Effector CD8-positive, alpha-beta T cell (primary cell): ENCODE measurements at places on chromosomes 12 and 14.

- no peak for DNase-seq
Measured at GRCh38 chr14:54777395-54777794, 125.2 kb downstream of the GCH1 start.

DNA sequence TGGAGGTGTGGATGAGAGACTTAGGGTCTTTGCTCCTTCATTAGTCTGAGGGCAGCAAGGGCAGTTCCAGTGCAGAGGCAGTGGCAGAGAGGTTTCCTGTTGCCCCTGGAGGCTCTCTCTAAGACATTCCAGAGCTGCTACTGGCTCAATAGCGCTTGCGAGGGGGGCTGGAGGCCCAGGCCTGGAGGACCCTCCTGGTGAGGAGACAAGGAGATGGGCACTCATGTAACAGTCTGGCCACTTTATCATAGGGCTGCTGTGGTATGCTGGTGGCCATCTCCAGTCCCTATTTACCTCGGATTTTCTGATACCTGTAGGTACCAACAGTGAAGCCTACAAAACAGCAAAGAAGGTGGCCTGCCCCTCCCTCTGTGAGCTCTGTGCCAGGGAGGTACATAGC, 12.7 kb downstream of the CLEC2A start:
- DNase-seq, result no peak

- DNase-seq, result no peak
Measured at GRCh38 chr12:110546339-110546738, 36.8 kb downstream of the PPTC7 start.

GRCh38 chr12:122871851-122872780, 23.8 kb downstream of the VPS37B start:
- no peak for DNase-seq

DNA sequence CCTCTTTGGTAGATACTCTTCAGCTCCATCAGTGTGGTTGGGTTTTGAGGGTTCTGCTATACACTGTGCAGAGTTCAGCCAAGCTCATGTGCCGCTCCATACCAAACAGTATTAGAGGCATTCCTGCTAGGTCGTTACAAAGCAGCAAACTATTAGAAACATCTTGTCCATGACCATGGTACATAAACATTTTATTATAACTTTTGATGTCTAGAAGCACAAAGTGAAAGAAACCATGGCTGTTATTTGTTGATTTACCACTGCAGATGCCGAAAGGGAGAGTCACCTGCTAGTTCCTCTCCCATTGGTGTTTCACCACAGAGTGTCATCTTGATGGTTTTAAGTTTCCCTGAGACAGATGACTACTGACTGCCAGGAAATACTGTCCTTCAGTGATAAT, 242.0 kb downstream of the ADAMTS20 start:
- DNase-seq, result no peak
